Colonic mucosa (tissue), 4 donors: ENCODE measurements at places on chromosomes 6 and 20.
A peak's percentile ranks its signal among the peaks of the same experiment; 100 is the strongest.

- peaks cover 3% of the 10 kb centered on the region for H3K36me3 ChIP-seq
- no peak overlapping the region for H3K27ac ChIP-seq
- DNase-seq = no peak
- H3K27me3 ChIP-seq = no peaks in the 10 kb centered on the region
These were observed 18.9 kb upstream of the DEF6 start for GRCh38 chr6:35278708-35279107.

DNA sequence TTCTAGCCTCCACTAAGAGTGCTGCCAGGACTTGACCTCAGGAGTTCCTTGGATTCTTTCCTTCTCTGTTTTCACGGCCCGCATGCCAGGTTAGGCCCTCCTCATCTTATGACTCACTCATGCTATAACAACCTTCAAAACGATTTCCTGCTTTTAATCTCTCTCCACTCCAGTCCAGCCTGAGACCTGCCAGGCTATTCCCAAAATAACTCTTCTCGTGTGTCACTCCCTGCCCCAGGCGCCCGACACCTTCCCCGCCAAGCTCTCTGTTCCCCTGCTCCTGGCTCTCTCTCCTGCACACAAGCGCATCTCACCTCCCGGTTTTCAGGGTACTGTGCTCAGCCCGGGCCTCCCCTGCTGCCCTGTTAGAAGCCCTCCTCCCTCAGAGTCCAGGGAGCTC is 64.1 kb upstream of the RPS6KA2 start:
- no peaks in the 10 kb centered on the region for H3K4me1 ChIP-seq
- H3K27ac ChIP-seq = no peak overlapping the region
- no peaks in the 10 kb centered on the region for H3K27me3 ChIP-seq
- no peaks in the 10 kb centered on the region for H3K36me3 ChIP-seq
- DNase-seq = no peak

DNA sequence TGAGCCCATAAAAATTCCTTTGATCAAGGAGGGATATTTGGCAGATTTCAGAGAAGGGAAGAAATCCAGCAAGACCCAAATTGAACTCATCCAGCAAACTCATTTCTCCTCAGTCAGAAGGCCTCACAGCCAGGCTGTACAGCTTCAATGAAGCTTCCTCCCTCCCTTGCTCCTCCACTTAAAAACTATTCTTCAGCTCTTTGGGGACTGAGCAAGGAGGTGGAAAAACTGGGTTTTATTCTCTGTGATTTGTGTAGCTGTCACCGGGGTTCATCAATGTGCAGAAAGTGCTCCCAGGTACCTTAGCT is 158.7 kb upstream of the ZNF184 start:
- H3K27ac ChIP-seq = no peak overlapping the region
- H3K4me3 ChIP-seq = no peak overlapping the region
- H3K36me3 ChIP-seq = no peaks in the 10 kb centered on the region
- H3K27me3 ChIP-seq = peaks cover 6% of the 10 kb centered on the region
- no peak for DNase-seq
- H3K4me1 ChIP-seq = no peaks in the 10 kb centered on the region

- no peak for DNase-seq
- H3K4me1 ChIP-seq = peaks cover 16% of the 10 kb centered on the region
- peak overlapping the region; percentile 75 for H3K27ac ChIP-seq
- H3K36me3 ChIP-seq = no peaks in the 10 kb centered on the region
- no peak overlapping the region for H3K4me3 ChIP-seq
These were observed 125.1 kb downstream of the LY86 start for GRCh38 chr6:6713657-6714056.

DNA sequence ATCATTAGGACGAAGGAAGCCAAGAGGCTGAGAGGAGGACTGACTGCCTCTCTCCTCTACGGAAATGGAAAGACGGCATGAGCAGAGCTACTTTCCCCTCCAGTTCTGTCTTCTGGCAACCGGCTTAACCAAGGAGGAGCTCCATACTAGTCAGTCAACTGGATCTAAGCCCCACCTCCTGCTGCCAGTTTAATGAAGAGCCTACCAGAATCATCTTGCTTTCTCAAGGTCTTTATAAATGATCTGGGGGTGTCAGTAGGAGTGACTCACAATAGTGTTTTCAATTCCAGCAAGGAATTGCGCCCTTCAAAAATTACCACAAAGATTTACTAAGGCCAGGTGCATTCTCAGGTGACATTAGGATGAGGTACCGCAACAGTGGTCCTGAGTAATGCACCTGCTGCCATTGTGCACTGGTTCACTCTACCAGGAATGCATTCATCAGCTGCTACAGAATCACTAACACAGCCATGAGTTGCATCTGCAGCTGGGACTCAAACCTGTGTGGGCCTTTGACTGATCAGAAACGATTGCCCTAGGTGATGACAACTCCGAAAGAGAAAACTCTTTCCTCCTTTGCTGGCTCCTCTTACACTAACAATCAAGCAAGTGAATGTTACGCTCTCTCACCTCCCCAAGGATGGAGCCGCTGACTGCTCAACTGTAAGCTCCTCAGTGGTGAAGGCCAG is 2.8 kb downstream of the UQCC2 start:
- peaks cover 7% of the 10 kb centered on the region for H3K4me1 ChIP-seq
- no peaks in the 10 kb centered on the region for H3K27me3 ChIP-seq
- no peak overlapping the region for H3K4me3 ChIP-seq
- DNase-seq = no peak
- no peaks in the 10 kb centered on the region for H3K36me3 ChIP-seq

- no peaks in the 10 kb centered on the region for H3K4me1 ChIP-seq
- no peaks in the 10 kb centered on the region for H3K27me3 ChIP-seq
- H3K4me3 ChIP-seq = no peak overlapping the region
- H3K36me3 ChIP-seq = no peaks in the 10 kb centered on the region
These were observed 11.3 kb downstream of the NFATC2 start for GRCh38 chr20:51531141-51531710.

GRCh38 chr6:84093441-84094435 is 60.2 kb downstream of the MRAP2 start:
- H3K27ac ChIP-seq = peak overlapping the region; percentile 25
- H3K27me3 ChIP-seq = no peaks in the 10 kb centered on the region
- H3K4me1 ChIP-seq = no peaks in the 10 kb centered on the region
- H3K36me3 ChIP-seq = no peaks in the 10 kb centered on the region

DNA sequence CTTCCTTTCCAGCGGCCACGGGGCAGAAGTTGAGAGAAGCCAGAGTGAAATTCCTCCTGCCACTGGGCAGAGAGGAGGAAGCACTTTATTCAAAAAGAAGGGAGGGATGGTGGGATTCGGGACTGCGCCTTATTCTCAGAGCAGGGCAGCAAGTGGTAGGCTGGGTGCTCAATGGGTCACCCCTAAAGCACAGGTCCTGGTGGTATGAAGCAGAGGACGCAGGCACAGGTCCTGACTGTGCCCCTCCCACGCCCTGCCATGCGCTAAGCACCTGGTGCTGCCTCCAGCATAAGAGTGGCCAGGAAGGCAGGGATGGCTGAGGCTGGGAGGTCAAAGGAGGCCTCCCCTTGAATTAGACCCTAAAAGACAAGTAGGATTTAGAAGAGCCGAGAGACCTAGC is 4.9 kb upstream of the GRM4 start:
- no peak overlapping the region for H3K27ac ChIP-seq
- no peak for DNase-seq
- H3K4me1 ChIP-seq = no peaks in the 10 kb centered on the region
